ENCODE measurements at places on chromosomes 7 and 10. TPM values are rescaled to one million over a fixed set of nuclear protein-coding genes. Genes with fewer than 3 reads are reported as not detected.

DNA sequence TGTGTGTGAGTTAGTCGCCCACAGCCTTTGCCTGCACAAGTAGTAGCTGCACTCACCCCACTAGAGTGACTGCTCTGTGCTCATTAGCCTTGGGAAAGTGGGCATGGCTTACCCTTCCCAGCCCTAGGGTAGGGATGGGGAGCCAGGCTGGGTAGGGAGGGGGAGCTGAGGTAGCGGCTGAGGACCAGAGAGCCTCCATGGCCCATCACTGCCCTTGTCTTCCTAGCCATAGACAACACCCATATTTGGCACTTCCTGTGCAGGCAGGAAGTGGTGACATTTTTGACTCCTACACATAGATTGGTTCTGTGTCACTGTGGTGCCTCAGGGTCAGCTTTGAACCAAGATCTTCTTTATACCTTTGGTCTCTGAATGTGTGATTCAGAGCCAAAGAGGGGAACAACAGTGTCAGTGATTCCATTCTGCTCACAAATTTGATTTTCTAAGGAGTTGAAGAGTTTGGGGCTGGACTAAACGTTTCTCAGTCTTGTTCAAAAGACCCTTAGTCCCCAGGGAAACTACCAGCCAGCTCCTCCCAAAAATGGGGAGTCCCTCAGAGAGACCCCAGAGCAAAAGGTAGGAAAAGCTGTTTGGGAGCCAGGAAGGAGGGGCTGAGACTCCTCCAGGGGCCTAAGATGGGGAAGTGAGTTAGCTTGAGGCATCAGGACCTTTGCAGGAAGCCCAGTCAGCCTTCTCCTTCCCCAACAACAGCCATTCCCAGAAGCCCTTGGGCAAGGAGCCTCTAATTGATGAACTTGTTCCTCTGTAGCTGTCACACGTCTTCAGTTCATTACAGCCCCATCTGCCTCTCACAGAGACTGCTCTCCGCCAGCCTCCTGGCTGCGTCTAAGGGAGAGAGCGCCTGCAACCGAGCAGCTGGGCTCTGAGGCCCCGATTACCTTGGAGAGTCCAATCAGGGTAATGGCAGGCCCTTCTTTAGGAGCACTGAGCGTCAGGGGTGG, 135.0 kb downstream of the CDH23 start:
- DNase-seq: no peak
- no peaks in the 10 kb centered on the region for H3K27me3 ChIP-seq
- H3K4me1 ChIP-seq: no peaks in the 10 kb centered on the region
- no peaks in the 10 kb centered on the region for H3K36me3 ChIP-seq
- H3K4me3 ChIP-seq: no peak overlapping the region

- DNase-seq: no peak
- H3K27ac ChIP-seq: no peak overlapping the region
- H3K4me1 ChIP-seq: no peaks in the 10 kb centered on the region
- H3K27me3 ChIP-seq: no peaks in the 10 kb centered on the region
- H3K4me3 ChIP-seq: no peak overlapping the region
Measured at GRCh38 chr10:111127081-111127848, 50.4 kb downstream of the ADRA2A start.

- no peaks in the 10 kb centered on the region for H3K36me3 ChIP-seq
- H3K4me1 ChIP-seq: peaks cover 71% of the 10 kb centered on the region
- no peaks in the 10 kb centered on the region for H3K27me3 ChIP-seq
- no peak overlapping the region for H3K4me3 ChIP-seq
Measured at GRCh38 chr7:21942955-21943354, 2.7 kb downstream of the CDCA7L start.

- H3K4me3 ChIP-seq: no peak overlapping the region
- no peaks in the 10 kb centered on the region for H3K36me3 ChIP-seq
- H3K27ac ChIP-seq: no peak overlapping the region
- DNase-seq: no peak
- H3K27me3 ChIP-seq: no peaks in the 10 kb centered on the region
Measured at GRCh38 chr10:42969909-42970308, 107.0 kb upstream of the RET start.

LIPN gene
- 2.2 TPM for total RNA-seq

NXPH1 gene
- total RNA-seq: not detected

TLX1 gene
- total RNA-seq: not detected

GHRHR gene
- not detected for total RNA-seq

DNA sequence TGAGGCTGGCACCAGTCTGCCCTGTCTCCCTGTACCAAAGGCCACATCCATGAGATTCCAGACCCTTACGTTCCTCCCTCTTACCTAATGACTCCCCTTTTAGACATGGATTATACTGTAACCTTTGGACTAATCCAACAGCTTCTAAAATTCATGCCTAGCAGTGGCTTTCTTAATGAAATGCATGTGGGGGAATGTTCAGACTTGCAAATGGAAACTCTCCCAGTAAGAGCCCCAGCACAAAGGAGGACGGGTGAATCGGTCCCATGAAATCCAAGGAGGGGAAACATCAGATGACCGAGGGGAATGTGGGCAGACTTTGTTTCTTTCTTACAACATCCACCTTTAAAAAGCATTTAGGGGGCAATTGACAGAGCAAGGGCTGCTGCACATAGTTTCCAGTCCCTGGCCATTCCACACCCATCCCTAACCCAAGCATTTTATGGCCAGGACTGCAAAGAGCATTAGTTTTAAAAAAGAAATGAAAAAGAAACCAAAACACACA, 71.5 kb downstream of the COL13A1 start:
- H3K27me3 ChIP-seq: peaks cover 9% of the 10 kb centered on the region
- H3K4me1 ChIP-seq: peaks cover 16% of the 10 kb centered on the region
- no peaks in the 10 kb centered on the region for H3K36me3 ChIP-seq
- H3K27ac ChIP-seq: peak overlapping the region; percentile 5

GRCh38 chr10:96389785-96390184, 31.0 kb upstream of the OPALIN start:
- no peak for DNase-seq
- H3K4me3 ChIP-seq: no peak overlapping the region
- H3K27me3 ChIP-seq: peaks cover 77% of the 10 kb centered on the region
- peaks cover 17% of the 10 kb centered on the region for H3K4me1 ChIP-seq
- no peaks in the 10 kb centered on the region for H3K36me3 ChIP-seq
- no peak overlapping the region for H3K27ac ChIP-seq

DGKB gene
- 1.1 TPM for total RNA-seq

GRCh38 chr10:77620731-77621130, 16.9 kb downstream of the KCNMA1 start:
- peak overlapping the region; percentile 13 for H3K27ac ChIP-seq
- H3K4me3 ChIP-seq: no peak overlapping the region
- H3K4me1 ChIP-seq: no peaks in the 10 kb centered on the region
- peaks cover 4% of the 10 kb centered on the region for H3K27me3 ChIP-seq

- DNase-seq: no peak
- H3K4me3 ChIP-seq: no peak overlapping the region
- peaks cover 34% of the 10 kb centered on the region for H3K4me1 ChIP-seq
- H3K36me3 ChIP-seq: no peaks in the 10 kb centered on the region
- H3K27ac ChIP-seq: peak overlapping the region; percentile 45
Measured at GRCh38 chr10:16996530-16996964, 133.1 kb downstream of the CUBN start.

DNA sequence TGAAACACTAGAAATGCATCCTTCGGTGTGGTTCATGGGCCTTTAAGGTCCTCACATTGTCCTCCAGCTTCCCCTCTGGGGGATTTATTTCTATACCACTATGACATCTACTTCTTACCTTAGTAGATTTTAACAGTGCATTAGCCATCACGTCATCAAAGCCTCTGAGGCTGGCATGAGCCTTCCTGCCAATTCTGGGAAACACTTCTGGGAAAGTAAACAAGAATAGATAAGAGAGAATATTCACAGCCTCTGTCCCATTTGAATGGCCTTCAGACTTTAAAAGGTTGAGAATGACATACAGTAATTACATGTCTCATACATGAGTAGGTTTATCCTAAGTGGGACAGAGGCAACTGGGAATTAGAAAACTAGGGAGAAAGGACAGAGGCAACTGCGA, 89.7 kb downstream of the AMPH start:
- DNase-seq: no peak
- H3K36me3 ChIP-seq: no peaks in the 10 kb centered on the region
- H3K27ac ChIP-seq: no peak overlapping the region
- H3K4me1 ChIP-seq: no peaks in the 10 kb centered on the region
- no peaks in the 10 kb centered on the region for H3K27me3 ChIP-seq

GRCh38 chr7:92749327-92749755, 87.0 kb downstream of the CDK6 start:
- H3K36me3 ChIP-seq: no peaks in the 10 kb centered on the region
- H3K4me3 ChIP-seq: no peak overlapping the region
- DNase-seq: no peak
- H3K4me1 ChIP-seq: peaks cover 5% of the 10 kb centered on the region

GRCh38 chr7:139271718-139272628, 40.9 kb downstream of the UBN2 start:
- no peak overlapping the region for H3K4me3 ChIP-seq
- no peak for DNase-seq
- H3K36me3 ChIP-seq: peaks cover 9% of the 10 kb centered on the region
- no peaks in the 10 kb centered on the region for H3K4me1 ChIP-seq

TMEM229A gene
- not detected for total RNA-seq

HGF gene
- total RNA-seq: 0.30 TPM

DENND2A gene
- 11.1 TPM for total RNA-seq

DNA sequence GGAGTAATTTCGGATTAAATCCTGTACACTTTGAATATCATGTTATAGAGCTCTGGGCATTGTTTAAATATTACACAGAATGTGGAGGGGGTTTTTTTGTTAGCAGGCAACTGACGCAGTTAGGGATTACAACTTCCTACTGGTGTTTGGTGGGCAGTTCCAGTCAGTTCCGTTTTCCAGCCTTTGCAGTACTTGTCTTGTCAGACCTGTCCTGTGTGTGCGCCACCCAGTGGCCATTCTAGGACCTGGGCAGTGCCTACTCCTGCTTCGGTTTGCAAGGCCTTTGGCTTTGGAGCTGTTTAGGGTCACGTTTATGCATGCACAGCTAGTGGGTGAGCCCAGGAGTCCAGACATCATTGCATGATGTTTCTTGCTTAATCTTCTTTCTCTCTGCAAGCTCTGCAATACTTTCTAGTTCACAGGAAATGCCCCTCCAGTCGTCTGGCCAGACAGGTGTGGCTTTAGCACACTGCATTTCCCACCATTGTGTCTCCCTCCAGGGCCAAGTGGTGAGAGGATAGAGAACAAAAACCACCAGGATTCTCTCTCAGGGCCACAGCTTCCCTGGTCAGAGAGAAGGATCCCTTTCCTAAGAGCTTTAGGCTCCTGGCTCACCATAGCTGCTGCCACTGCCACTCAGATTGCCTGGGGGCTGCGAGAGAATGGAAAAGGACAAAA, 96.5 kb upstream of the TARP start:
- H3K27me3 ChIP-seq: no peaks in the 10 kb centered on the region
- no peaks in the 10 kb centered on the region for H3K4me1 ChIP-seq

GRCh38 chr10:131187926-131188325, 123.6 kb downstream of the TCERG1L start:
- no peak overlapping the region for H3K4me3 ChIP-seq
- no peak overlapping the region for H3K27ac ChIP-seq
- H3K27me3 ChIP-seq: no peaks in the 10 kb centered on the region
- H3K36me3 ChIP-seq: no peaks in the 10 kb centered on the region

- peak; percentile 54 for DNase-seq
- peak within 1 kb of the TSS; percentile 70 for H3K4me3 ChIP-seq
- H3K4me1 ChIP-seq: peaks cover 28% of the 10 kb centered on the region
Measured at GRCh38 chr7:45000093-45001032, at the start of gene CCM2. CCM2 (plus strand) TSS chr7:45000201; CDS start chr7:45000334, 133 bp downstream.

DNA sequence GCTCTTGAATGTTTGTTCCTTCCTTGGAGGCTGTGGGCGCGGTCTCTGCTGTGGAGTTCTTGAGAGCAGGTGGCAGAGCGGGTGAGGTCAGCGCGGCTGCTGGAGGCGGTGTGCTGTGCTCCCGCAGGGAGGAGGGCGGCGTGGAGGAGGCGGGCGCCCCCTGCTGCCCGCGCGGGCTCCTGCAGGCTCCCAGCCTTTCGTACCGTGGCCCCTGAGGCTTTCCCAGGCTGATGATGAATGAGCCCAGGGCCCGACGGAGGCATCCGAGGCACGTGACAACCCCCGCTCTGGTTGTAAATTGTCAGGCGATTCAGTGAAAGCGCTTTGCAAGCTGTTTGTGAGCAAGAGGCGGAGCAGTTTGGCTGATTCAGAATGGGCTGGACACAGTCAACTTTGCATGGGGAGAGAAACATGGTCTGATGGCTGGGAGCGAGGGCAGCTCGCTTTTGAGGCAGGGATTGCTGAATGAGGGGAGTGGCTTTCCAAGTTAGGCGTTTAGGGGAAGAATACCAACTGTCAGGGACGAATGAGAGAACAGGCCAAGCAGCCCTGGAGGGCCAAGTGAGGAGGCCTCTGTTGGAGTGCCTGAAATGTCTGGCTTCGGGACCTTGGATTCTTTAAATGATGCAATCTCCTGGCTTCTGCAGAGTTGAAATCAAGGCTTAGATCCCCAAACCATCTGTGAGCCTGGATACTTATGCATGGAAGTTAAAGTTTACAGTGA, 46.6 kb downstream of the CDHR3 start:
- H3K27ac ChIP-seq: peak overlapping the region; percentile 61
- peaks cover 23% of the 10 kb centered on the region for H3K4me1 ChIP-seq
- H3K4me3 ChIP-seq: no peak overlapping the region
- no peaks in the 10 kb centered on the region for H3K27me3 ChIP-seq

- no peaks in the 10 kb centered on the region for H3K36me3 ChIP-seq
- H3K27me3 ChIP-seq: no peaks in the 10 kb centered on the region
- no peak overlapping the region for H3K4me3 ChIP-seq
- H3K27ac ChIP-seq: no peak overlapping the region
Measured at GRCh38 chr10:14660831-14661230, 113.9 kb downstream of the FAM107B start.

GRCh38 chr10:3825244-3825643, 40.2 kb upstream of the KLF6 start:
- H3K4me1 ChIP-seq: peaks cover 30% of the 10 kb centered on the region
- H3K27ac ChIP-seq: no peak overlapping the region
- no peaks in the 10 kb centered on the region for H3K27me3 ChIP-seq
- no peak overlapping the region for H3K4me3 ChIP-seq
- no peaks in the 10 kb centered on the region for H3K36me3 ChIP-seq

DNA sequence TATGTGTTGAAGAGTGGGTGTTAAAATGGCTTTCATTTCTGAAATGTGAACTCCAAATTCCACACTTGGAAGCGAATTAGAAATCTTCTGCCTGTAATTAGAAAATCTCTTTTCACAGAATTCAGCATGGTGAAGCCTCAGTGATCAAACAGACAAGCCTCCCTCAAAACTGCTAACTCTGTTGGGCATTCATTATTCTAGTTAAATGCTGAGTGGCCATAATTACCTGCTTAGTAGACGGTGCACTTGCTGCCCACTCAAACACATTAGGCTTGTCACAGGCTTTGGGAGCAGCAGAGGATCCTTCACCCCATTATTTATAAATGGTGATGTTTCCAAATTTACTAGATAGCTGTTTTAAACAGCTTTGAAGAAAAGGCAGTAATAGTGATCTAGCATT, 177.2 kb upstream of the PCLO start:
- no peaks in the 10 kb centered on the region for H3K27me3 ChIP-seq
- no peaks in the 10 kb centered on the region for H3K36me3 ChIP-seq
- no peak overlapping the region for H3K27ac ChIP-seq
- no peak for DNase-seq
- H3K4me1 ChIP-seq: no peaks in the 10 kb centered on the region
